ENCODE measurements at places on chromosomes 5 and 9. TPM values are rescaled to one million over a fixed set of nuclear protein-coding genes. Genes with fewer than 3 reads are reported as not detected.

GRCh38 chr5:176697934-176698538 lies 50.8 kb downstream of the TSPAN17 start:
- H3K4me3 ChIP-seq, result no peak overlapping the region
- H3K27me3 ChIP-seq, result no peaks in the 10 kb centered on the region
- no peaks in the 10 kb centered on the region for H3K4me1 ChIP-seq
- H3K27ac ChIP-seq, result no peak overlapping the region

- H3K27me3 ChIP-seq, result no peaks in the 10 kb centered on the region
- no peaks in the 10 kb centered on the region for H3K36me3 ChIP-seq
- H3K4me1 ChIP-seq, result no peaks in the 10 kb centered on the region
- DNase-seq, result no peak
- no peak overlapping the region for H3K27ac ChIP-seq
Measured at GRCh38 chr9:81741103-81741502, 51.8 kb upstream of the TLE1 start.

GRCh38 chr9:97633859-97634490 lies 354 bp downstream of the NCBP1 start:
- H3K4me1 ChIP-seq, result peaks cover 47% of the 10 kb centered on the region
- no peak for DNase-seq
- H3K4me3 ChIP-seq, result peak overlapping the region; percentile 98
- no peaks in the 10 kb centered on the region for H3K27me3 ChIP-seq
- no peaks in the 10 kb centered on the region for H3K36me3 ChIP-seq
- peak overlapping the region; percentile 99 for H3K27ac ChIP-seq

- H3K36me3 ChIP-seq, result no peaks in the 10 kb centered on the region
- H3K27me3 ChIP-seq, result no peaks in the 10 kb centered on the region
- no peak overlapping the region for H3K27ac ChIP-seq
- H3K4me1 ChIP-seq, result peaks cover 5% of the 10 kb centered on the region
- DNase-seq, result no peak
- no peak overlapping the region for H3K4me3 ChIP-seq
Measured at GRCh38 chr9:130884542-130885483, 11.8 kb downstream of the QRFP start.

GRCh38 chr5:94751460-94751859 lies 133.0 kb downstream of the SLF1 start:
- no peak overlapping the region for H3K27ac ChIP-seq
- no peak for DNase-seq
- H3K4me3 ChIP-seq, result no peak overlapping the region
- peaks cover 4% of the 10 kb centered on the region for H3K4me1 ChIP-seq
- no peaks in the 10 kb centered on the region for H3K27me3 ChIP-seq
- no peaks in the 10 kb centered on the region for H3K36me3 ChIP-seq

DNA sequence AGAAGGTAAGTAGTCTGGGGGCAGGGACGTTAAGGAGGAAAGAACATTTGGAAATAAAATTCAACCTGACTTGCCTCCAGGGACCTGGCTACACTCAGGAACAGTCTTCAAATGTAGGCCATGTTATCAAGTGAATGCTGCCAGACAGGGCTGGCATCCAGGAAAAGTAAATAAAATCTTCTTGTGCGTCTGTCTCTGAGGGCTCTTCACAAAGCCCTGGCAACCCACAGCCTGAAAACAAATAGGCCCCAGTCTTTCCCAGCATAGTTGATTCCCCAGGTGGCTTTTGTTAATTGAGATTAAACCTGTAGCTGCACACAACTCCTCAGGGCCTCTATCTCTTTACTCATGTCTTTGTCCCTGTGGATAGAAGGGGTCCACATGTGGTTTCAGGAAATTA lies 55.4 kb downstream of the STK32A start:
- no peaks in the 10 kb centered on the region for H3K36me3 ChIP-seq
- H3K27ac ChIP-seq, result no peak overlapping the region
- DNase-seq, result no peak
- no peaks in the 10 kb centered on the region for H3K4me1 ChIP-seq
- no peak overlapping the region for H3K4me3 ChIP-seq

DNA sequence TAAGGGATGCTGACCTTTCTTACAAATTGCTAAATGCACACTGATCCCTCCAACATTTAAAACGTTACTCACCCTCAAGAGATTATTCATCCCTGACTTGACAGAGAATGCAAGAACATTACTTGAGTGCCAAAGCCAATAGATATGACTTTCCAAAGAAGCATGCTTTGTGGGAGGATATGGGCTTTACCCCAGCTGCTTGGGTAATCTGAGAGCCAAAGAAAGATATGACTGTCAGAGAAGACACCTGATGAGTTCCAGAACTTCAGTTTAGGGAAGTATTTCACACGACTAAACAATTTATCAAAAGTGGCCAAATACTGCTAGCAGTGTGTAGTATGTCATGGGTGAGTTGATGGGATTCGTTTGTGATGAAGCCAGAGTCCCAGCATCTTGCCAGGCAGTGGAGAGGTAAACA lies 7.4 kb upstream of the SPDL1 start:
- no peak overlapping the region for H3K4me3 ChIP-seq
- H3K36me3 ChIP-seq, result no peaks in the 10 kb centered on the region
- no peaks in the 10 kb centered on the region for H3K4me1 ChIP-seq
- no peaks in the 10 kb centered on the region for H3K27me3 ChIP-seq
- DNase-seq, result no peak

DNA sequence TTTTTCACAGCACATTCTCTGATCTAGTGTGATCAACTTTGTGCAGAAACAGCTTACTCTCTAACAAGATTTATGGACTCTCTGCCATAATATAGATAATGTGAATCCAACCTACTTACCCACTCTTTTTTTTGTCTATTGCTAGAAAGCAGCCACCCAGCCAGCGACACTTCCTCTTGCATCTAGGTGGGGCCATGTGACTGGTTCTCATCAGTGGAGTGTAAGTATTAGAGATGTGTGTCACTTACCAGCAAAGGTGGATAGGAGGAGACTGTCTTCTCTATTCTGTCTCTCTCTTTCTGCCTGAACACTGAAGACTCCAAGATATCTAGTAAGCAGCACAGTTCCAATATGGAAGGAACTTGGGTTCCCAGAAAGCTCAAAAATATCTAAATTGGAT lies 174.8 kb downstream of the MCTP1 start:
- no peak overlapping the region for H3K27ac ChIP-seq
- no peaks in the 10 kb centered on the region for H3K36me3 ChIP-seq
- no peak for DNase-seq
- no peak overlapping the region for H3K4me3 ChIP-seq
- no peaks in the 10 kb centered on the region for H3K4me1 ChIP-seq

GRCh38 chr5:104111632-104112031 lies 549.0 kb upstream of the NUDT12 start:
- no peaks in the 10 kb centered on the region for H3K4me1 ChIP-seq
- no peak overlapping the region for H3K4me3 ChIP-seq
- H3K27me3 ChIP-seq, result no peaks in the 10 kb centered on the region
- H3K36me3 ChIP-seq, result no peaks in the 10 kb centered on the region

DNA sequence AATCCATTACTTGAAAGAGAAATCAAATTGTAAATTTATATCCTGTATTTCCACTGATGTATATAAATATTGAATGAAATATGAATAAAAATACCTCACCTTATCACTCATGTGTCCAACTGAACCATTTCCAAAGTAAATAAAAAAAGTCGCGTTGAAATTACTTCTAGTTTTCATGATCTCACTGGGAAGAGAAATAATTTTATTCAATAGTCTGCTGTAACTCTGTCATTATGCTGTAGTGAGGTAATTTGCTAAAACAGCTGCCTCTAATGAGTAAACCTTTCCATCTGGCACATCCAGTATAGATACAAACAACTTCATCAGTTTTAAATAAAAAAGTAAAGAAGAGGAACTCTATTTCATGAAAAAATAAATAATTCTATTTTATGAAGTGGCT lies 611.5 kb downstream of the ZNF608 start:
- no peaks in the 10 kb centered on the region for H3K36me3 ChIP-seq
- no peak overlapping the region for H3K27ac ChIP-seq
- DNase-seq, result no peak
- no peak overlapping the region for H3K4me3 ChIP-seq
- no peaks in the 10 kb centered on the region for H3K4me1 ChIP-seq

DNA sequence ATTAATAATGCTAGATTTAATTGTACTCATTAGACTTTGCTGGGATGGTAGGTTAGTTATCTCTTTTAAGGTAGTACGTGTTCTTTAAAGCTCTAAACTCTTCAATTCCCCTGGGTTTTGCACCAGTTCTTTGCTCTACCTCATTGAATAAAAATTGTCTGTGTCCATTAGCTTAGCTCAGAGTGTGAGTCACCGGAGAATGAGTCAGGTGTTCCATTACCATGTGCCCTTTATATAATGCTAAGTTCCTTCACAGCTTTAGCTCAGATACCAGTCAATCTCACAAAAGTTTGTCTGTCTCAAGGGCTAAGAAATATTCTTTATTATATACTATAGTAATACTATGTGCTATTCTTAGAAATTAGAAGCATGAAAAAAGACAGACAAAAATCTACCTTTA lies 339.4 kb downstream of the PRELID2 start:
- H3K4me3 ChIP-seq, result no peak overlapping the region
- no peak for DNase-seq
- no peaks in the 10 kb centered on the region for H3K36me3 ChIP-seq
- H3K4me1 ChIP-seq, result no peaks in the 10 kb centered on the region
- no peak overlapping the region for H3K27ac ChIP-seq

GRCh38 chr9:121451586-121451985 lies 48.1 kb downstream of the GGTA1 start:
- H3K4me1 ChIP-seq, result no peaks in the 10 kb centered on the region
- no peak overlapping the region for H3K27ac ChIP-seq
- no peak overlapping the region for H3K4me3 ChIP-seq
- H3K27me3 ChIP-seq, result no peaks in the 10 kb centered on the region

GRCh38 chr9:112925058-112925641 lies 34.5 kb upstream of the SLC46A2 start:
- no peaks in the 10 kb centered on the region for H3K36me3 ChIP-seq
- H3K4me3 ChIP-seq, result no peak overlapping the region
- no peak overlapping the region for H3K27ac ChIP-seq
- no peaks in the 10 kb centered on the region for H3K4me1 ChIP-seq
- peak; percentile 35 for DNase-seq

DNA sequence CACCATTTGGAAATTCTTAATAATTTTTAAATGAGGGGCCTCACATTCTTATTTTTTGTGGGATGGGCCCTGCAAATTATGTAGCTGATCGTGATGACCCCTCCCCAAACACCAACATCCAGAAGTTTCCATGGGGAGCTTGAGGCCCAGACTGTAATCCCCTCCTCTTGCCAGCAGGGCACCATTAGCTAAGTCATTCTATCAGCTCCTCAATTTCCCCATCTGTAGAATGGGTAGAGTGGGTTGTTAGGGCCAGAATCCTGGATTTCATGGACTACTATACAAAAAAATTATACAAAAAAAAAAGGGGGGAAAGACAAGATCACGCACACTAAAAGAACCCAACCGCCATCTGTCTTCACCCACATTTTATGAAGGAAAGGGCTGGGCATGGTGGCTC lies 38.4 kb downstream of the SHB start:
- no peak overlapping the region for H3K4me3 ChIP-seq
- H3K27ac ChIP-seq, result no peak overlapping the region
- H3K36me3 ChIP-seq, result no peaks in the 10 kb centered on the region
- H3K27me3 ChIP-seq, result no peaks in the 10 kb centered on the region
- H3K4me1 ChIP-seq, result peaks cover 12% of the 10 kb centered on the region
- DNase-seq, result no peak

DNA sequence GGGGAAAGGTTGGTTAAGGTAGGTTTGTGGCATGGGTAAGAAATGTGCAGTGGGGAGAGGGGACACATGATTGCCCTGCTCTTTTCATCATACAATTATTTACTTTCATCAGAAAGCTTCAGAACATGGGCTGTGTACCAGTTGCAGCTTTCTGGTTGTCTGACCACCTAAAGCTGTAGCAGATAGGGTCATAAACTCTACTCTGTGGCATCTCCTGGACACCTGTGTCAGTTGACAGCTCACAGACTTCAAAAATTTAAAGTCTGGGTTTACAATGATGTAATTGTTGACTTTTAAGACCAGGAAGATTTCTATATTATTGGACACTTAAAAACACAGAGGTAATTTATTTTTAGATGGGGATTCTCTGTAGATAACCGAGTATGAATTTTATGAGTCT lies 222.7 kb upstream of the PRR16 start:
- H3K27me3 ChIP-seq, result no peaks in the 10 kb centered on the region
- no peak overlapping the region for H3K4me3 ChIP-seq
- H3K27ac ChIP-seq, result no peak overlapping the region
- no peaks in the 10 kb centered on the region for H3K4me1 ChIP-seq
- no peak for DNase-seq

- H3K36me3 ChIP-seq, result no peaks in the 10 kb centered on the region
- H3K4me1 ChIP-seq, result no peaks in the 10 kb centered on the region
- H3K27me3 ChIP-seq, result no peaks in the 10 kb centered on the region
- peak within 1 kb of the TSS; percentile 9 for H3K27ac ChIP-seq
- DNase-seq, result peak; percentile 83
Measured at GRCh38 chr5:178895615-178896571, at the start of gene ZFP2. TSS of gene ZFP2 (plus strand) at chr5:178895913. CDS start at chr5:178931314, 35,401 bp downstream.

- peaks cover 5% of the 10 kb centered on the region for H3K4me1 ChIP-seq
- H3K36me3 ChIP-seq, result no peaks in the 10 kb centered on the region
- H3K27me3 ChIP-seq, result no peaks in the 10 kb centered on the region
- no peak overlapping the region for H3K4me3 ChIP-seq
Measured at GRCh38 chr9:16680541-16680940, 189.9 kb downstream of the BNC2 start.

DNA sequence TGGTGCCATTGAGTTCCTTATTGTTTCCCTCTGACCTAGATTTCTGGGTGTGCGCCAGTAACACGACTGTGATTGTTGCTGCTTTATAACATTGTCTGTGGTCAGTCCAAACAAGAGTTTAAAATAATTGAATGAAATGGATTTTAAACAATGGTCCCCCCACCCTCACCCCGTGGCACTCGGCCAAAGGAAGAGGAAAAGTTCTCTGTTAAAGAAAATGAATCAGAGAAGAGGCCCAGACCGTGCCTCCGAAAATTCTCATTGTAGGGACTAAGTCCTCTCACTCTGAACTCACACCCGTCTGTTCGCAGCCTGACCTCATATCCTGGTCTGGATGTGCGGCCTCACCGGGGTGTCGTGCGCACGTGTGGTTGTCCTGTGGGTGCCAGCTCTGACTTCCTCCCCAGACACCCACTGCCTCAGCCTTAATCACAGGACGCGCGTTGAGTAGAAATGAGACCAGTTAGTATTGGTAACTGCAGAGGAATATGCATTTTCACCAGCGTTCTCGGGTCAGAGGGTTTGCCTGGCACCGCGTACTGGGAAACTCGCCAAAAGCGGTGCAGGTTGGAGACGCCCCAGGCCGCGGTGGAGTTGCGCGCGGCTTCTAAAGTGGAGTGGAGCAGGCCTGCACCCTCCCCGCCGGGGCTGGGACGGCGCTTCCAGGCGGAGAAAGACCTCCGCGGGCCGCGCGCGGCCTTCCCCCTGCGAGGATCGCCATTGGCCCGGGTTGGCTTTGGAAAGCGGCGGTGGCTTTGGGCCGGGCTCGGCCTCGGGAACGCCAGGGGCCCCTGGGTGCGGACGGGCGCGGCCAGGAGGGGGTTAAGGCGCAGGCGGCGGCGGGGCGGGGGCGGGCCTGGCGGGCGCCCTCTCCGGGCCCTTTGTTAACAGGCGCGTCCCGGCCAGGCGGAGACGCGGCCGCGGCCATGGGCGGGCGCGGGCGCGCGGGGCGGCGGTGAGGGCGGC lies at the start of gene ABL1:
TSS of gene ABL1 (plus strand) at position 884 of the 966 bp plus-strand sequence. CDS start 193 bp downstream, outside the sequence.
- H3K27ac ChIP-seq, result peak within 1 kb of the TSS; percentile 91
- peak within 1 kb of the TSS; percentile 60 for H3K4me3 ChIP-seq
- peak; percentile 73 for DNase-seq
- H3K27me3 ChIP-seq, result no peaks in the 10 kb centered on the region

N4BP3 gene
- 3.6 TPM for total RNA-seq

IL3 gene
- total RNA-seq, result 0.39 TPM

TNC gene
- total RNA-seq, result 3.5 TPM

DEPDC1B gene
- total RNA-seq, result 15.0 TPM

MAP1B gene
- 431 TPM for total RNA-seq

MARCHF6 gene
- total RNA-seq, result 136 TPM

SLC46A2 gene
- 2.4 TPM for total RNA-seq

KIF27 gene
- 22.5 TPM for total RNA-seq

HSPA4 gene
- total RNA-seq, result 107 TPM

DRD1 gene
- 0.08 TPM for total RNA-seq

ECSCR gene
- total RNA-seq, result 1.8 TPM

ZSWIM6 gene
- total RNA-seq, result 16.5 TPM

PCDH12 gene
- 2.0 TPM for total RNA-seq

All from testis (tissue), 5 donors.